ENCODE measurements at places on chromosomes 7 and 10. TPM values are rescaled to one million over a fixed set of nuclear protein-coding genes. Genes with fewer than 3 reads are reported as not detected.

- no peak overlapping the region for H3K27ac ChIP-seq
- H3K36me3 ChIP-seq: no peaks in the 10 kb centered on the region
- no peaks in the 10 kb centered on the region for H3K4me1 ChIP-seq
- no peaks in the 10 kb centered on the region for H3K27me3 ChIP-seq
These were observed 183.4 kb downstream of the SORCS3 start for GRCh38 chr10:104824380-104825006.

GRCh38 chr10:50362547-50363125 lies 111.3 kb upstream of the ASAH2 start:
- H3K36me3 ChIP-seq: no peaks in the 10 kb centered on the region
- H3K27me3 ChIP-seq: no peaks in the 10 kb centered on the region
- H3K4me3 ChIP-seq: no peak overlapping the region
- no peaks in the 10 kb centered on the region for H3K4me1 ChIP-seq

DNA sequence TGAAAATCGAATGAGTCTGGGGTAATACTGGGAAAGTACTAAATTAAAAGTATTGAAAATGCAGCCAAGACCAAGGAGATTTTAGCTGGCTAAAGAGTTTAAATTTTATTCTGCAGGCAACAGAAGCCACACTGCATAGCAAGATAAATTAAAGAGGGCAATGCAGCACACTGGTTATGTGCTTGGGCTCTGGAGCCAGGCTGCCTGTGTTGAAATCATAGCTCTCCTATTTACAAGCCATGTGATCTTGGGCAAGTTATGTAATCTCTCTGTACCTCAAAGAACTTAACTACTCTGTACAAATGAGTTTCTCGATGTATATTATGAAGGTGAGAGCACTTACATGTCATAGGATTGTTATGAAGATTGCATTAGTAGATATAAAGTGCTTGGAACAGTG lies 9.9 kb downstream of the SLC25A13 start:
- H3K27me3 ChIP-seq: no peaks in the 10 kb centered on the region
- DNase-seq: no peak
- no peaks in the 10 kb centered on the region for H3K4me1 ChIP-seq
- peaks cover 3% of the 10 kb centered on the region for H3K36me3 ChIP-seq
- H3K27ac ChIP-seq: no peak overlapping the region

GRCh38 chr7:142876991-142877910 lies 8.3 kb downstream of the TRPV6 start:
- H3K4me1 ChIP-seq: no peaks in the 10 kb centered on the region
- no peak overlapping the region for H3K27ac ChIP-seq
- DNase-seq: no peak
- H3K36me3 ChIP-seq: no peaks in the 10 kb centered on the region
- no peaks in the 10 kb centered on the region for H3K27me3 ChIP-seq

DNA sequence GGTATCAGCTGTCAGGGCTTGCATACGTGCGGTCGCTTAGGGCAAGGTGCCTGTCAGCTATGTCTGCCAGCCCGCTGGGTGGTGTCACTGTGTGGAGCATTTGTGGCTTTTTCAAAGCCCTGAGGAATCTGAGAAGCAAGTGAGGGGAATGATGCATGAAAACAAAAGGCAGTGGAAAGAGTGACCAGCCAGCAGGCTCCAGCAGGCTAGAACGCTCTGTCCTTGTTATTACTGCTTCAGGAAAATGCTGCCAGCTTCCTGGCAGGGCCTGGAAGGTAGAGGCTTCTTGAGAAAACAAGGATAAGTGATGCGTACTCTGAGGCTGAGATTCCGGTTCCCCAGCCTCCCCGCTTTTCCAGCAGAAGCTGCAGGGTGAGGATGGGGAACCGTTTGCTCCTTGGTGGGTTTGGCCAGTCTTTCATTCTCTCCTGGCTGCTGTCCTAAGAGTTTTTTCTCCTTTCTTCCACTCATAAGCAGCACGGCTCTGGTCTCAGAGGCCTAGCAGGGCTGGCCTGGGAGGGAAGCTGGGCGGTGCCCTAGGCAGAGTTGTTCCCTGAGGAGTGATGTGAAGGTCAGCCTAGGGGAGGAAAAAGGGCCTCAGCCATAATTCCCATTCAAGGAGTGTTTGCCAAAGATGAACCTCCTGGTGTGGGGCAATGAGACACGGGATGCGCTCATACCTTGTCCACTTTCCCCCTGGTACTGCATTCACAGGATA lies 42.8 kb upstream of the MKLN1 start:
- no peak for DNase-seq
- no peaks in the 10 kb centered on the region for H3K27me3 ChIP-seq
- no peak overlapping the region for H3K4me3 ChIP-seq

DNA sequence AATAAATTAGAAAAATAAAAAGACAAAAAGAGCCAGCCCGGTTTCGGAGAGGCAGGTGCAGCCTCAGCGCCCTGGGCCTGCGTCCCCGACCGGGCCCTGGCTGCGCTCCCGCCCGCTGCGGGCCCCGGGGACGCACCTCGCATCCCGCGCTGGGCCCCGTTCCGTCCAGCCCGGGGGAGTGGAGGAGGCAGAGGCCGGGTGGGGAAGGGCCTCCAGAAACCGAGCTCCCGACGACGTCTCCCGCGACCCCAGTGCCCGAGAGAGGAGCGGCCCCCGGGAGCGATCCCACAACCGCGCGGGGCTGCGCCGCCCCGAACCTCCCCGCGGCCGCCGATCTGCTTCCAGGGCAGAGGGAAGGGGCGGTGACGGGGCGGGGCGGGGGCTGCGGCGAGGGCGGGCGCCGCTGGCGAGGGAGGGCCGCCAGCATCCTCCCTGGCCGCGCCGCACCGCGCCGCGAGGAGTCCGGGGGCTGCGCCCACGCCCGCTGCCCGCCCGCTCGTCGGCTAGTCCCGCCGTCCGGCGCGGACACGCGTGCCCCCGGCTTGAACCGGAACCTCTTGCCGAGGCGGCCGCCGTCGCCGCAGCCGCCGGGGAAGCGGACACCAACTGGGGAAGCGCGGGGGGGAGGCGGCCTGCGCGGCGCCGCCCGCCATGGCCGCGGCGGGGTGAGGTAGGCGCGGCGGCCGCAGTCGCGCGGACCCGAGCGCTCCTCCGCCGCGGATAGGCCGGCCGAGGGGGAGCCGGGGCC lies at the start of gene CCNY:
Gene CCNY (plus strand): TSS at position 426 of the 748 bp plus-strand sequence. CDS start 545 bp downstream, outside the sequence.
- H3K4me3 ChIP-seq: peak within 1 kb of the TSS; percentile 80
- peak; percentile 64 for DNase-seq
- peak within 1 kb of the TSS; percentile 41 for H3K27ac ChIP-seq
- H3K27me3 ChIP-seq: no peaks in the 10 kb centered on the region
- H3K4me1 ChIP-seq: peaks cover 44% of the 10 kb centered on the region

GRCh38 chr7:137661634-137662033 lies 185.1 kb downstream of the DGKI start:
- H3K36me3 ChIP-seq: no peaks in the 10 kb centered on the region
- no peak for DNase-seq
- no peak overlapping the region for H3K4me3 ChIP-seq
- no peaks in the 10 kb centered on the region for H3K4me1 ChIP-seq
- peaks cover 4% of the 10 kb centered on the region for H3K27me3 ChIP-seq

- H3K36me3 ChIP-seq: no peaks in the 10 kb centered on the region
- H3K4me1 ChIP-seq: no peaks in the 10 kb centered on the region
- no peak overlapping the region for H3K27ac ChIP-seq
- no peaks in the 10 kb centered on the region for H3K27me3 ChIP-seq
- H3K4me3 ChIP-seq: no peak overlapping the region
These were observed 134.6 kb downstream of the SEMA3A start for GRCh38 chr7:84060000-84060399.

Gene LHFPL3
- total RNA-seq: not detected
